ENCODE measurements at places on chromosomes 2 and 18. TPM values are rescaled to one million over a fixed set of nuclear protein-coding genes. Genes with fewer than 3 reads are reported as not detected.

- no peak for DNase-seq
These were observed 1047.8 kb downstream of the SOCS6 start for GRCh38 chr18:71336576-71337210.

HOXD13 gene
- total RNA-seq = not detected

DNA sequence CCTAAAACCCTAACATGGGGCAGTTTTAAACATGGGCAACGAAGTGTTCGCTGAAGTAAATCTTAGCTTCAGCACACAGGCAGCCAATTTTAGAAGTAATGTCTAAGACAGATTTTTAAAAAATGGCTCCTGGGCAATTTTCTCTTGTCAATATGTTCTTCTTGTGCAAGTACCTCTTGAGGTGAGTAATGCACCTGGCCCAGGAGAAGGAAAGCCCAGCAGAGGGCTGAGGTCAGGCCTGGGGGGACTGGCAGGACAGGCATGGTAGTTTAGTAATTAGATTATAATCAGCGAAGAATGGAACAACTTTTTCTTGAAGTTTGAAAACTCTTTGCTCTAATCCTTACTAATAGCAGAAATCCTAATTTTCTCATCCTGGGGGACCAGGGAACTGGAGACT, 77.6 kb downstream of the SPRED2 start:
- no peak for DNase-seq

ZBTB7C gene
- 13.8 TPM for total RNA-seq

CXCR1 gene
- 0.09 TPM for total RNA-seq

Data from kidney (tissue), 22 donors.